Stimulated activated CD8-positive, alpha-beta memory T cell treated with anti-CD3 and anti-CD28 coated beads, Interleukin-2, amount 100 ng/mL, for 1 hour (primary cell): ENCODE measurements at places on chromosomes 3 and 15.

DNA sequence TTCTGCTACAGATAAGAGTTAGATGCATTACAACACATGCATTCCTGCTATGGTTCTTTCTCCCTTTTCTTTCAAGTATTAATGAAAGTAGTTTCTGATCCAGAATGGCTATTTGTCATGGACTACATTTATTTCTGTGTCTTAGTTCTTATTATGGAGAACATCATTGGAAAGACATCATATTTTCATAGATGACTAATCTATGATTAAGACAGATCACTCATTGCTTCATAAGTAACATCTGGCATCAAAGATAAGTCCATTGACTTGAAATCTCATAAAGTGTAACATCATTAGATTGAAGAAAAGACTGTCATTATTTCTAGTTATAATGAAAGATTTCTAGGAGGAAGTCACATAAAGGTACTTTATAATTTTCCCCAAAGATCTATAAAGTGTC lies 366.7 kb downstream of the NSUN3 start:
- no peak for DNase-seq

GRCh38 chr15:91892436-91892835 lies 38.9 kb downstream of the SLCO3A1 start:
- no peak for DNase-seq

- DNase-seq: no peak
Measured at GRCh38 chr3:126986001-126986400, 3.1 kb downstream of the PLXNA1 start.

GRCh38 chr3:120102674-120103073 lies 8.4 kb upstream of the GSK3B start:
- DNase-seq: no peak

GRCh38 chr3:184050217-184050847 lies 2.5 kb upstream of the HTR3C start:
- no peak for DNase-seq

- DNase-seq: no peak
Measured at GRCh38 chr15:25690673-25691543, 172.2 kb downstream of the ATP10A start.

DNA sequence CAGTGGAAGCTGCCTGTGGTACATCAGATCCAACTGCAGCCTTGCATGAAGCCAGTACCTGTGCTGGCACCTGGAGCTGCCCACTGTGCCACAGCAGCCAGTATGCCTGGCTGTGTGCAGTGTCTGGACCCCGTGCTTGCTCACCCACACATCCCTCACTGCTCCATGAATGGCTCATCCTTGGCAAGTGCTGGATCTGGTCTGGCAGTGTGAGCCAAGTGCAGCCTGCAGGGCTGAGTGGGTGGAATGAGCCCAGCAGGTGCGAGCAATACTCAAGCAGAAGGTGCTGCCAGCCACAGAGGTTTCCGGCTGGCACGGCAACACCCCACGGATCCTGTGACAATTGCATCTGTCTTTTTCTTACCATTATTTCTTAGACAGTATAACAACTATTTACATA lies 488.2 kb upstream of the ROBO2 start:
- DNase-seq: no peak

DNA sequence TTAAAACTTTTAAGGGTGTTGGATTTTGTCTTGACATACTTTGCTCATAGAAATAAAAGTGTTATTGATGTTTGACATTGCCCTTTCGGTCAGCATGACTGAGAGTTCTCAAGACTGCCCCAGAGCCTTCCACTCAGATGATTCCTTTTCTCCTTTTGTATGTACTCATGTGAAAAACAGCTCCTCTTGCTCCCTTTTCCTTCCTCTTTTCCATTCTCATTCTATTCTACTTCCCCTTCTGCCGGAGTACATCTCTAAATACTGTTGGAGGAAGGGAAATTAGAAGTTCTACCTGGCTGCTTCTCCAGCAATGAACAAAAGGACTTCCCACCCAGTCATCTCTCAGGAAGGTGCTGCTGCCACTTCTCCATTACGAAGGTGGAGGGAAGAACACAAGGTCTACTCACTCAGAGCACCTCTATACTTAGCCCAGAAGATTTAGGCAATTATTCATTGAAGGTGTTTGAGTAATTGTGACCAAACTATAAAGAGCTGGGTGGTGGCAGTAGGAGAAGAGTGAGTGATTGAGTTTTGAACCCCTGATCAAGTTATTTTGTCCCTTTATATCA lies 163.8 kb upstream of the MBNL1 start:
- no peak for DNase-seq

GRCh38 chr3:12135029-12135657 lies 23.6 kb downstream of the TIMP4 start:
- no peak for DNase-seq

- DNase-seq: no peak
Measured at GRCh38 chr15:32861761-32862160, 144.0 kb downstream of the GREM1 start.

DNA sequence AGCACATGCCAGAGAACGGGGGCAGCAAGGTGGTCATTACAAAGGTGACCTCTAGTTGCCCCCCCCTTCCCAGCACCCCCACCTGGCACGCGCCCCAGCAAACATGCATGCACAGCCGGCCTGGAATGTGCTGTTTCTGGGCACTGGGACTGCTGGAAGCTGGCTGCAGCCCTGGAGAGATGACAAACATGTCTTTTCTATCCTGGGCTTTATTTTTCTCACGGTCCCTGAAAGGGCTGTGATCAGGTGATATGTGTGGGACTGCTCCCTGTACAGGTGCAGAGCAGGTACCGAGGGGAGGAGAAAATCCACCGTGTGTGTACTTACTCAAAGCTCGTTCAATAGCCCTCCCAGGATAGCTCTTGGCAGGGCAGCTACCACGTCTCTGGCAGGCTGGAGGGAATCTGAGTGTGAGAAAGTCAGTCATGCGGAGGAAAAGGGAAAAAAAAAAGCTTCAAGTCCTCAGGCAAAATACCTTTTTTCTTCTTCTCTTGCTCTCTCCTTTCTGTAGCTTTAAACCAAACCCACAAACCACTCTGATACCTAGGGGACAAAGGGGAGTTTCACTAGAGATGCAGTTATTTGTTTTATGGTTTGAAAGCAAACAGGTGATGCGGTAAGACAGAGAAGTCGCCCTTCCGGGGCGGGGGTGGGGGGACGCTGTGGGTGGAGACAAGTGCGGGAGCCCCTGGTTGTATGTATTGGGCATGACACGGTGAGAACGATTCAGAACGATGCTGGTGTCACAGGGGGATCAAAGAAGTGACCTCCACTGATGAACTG lies 5.0 kb upstream of the HES1 start:
- no peak for DNase-seq

DNA sequence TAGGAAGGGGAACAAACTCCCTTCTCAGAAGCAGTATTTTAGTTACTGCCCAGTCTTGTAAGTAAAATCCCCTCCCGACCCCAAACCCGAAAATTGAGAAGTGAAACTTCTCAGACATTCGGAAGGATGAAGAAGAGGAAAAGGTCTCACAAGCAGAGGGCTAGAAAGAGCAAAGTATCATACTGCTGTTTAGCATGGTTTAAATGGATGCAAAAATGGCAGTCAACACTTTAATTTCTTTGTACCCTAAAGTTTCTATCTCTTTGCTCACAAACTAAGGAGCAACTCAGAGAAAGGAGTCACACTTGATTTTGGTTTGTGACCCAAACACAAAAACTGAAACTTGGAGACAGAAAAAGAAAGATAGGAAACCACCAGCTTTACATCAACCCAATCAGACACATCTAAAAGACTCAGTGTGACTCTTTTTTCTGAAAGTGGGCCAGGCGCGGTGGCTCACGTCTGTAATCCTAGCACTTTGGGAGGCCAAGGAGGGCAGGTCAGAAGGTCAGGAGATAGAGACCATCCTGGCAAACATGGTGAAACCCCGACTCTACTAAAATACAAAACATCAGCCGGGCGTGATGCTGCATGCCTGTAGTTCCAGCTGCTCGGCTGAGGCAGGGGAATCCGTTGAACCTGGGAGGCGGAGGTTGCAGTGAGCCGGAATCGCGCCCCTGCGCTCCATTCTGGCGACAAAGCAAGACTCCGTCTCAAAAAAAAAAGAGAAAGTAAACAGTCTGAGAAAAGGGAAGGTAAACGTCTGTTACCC lies 63.2 kb upstream of the ATP11B start:
- no peak for DNase-seq

DNA sequence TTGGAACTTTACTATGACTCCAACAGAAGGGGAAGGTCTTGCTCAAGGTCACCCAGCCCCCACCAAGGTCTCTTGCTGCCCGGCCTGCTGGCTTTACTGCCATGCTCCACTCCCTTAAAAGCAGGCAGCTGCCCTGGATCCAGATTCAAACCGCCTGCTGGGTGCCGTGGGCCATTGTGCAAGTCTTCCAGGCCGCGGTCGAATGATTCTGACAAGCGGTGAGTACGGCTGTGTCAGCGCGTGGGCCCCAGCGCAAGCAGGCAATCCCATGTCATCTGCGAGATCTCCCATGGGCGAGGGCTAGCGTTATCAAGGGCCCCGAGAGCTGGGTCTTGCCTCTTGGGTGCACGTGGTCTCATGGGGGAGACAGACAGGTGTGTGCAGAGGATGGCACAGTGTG lies 37.6 kb downstream of the CORO2B start:
- DNase-seq: no peak

DNA sequence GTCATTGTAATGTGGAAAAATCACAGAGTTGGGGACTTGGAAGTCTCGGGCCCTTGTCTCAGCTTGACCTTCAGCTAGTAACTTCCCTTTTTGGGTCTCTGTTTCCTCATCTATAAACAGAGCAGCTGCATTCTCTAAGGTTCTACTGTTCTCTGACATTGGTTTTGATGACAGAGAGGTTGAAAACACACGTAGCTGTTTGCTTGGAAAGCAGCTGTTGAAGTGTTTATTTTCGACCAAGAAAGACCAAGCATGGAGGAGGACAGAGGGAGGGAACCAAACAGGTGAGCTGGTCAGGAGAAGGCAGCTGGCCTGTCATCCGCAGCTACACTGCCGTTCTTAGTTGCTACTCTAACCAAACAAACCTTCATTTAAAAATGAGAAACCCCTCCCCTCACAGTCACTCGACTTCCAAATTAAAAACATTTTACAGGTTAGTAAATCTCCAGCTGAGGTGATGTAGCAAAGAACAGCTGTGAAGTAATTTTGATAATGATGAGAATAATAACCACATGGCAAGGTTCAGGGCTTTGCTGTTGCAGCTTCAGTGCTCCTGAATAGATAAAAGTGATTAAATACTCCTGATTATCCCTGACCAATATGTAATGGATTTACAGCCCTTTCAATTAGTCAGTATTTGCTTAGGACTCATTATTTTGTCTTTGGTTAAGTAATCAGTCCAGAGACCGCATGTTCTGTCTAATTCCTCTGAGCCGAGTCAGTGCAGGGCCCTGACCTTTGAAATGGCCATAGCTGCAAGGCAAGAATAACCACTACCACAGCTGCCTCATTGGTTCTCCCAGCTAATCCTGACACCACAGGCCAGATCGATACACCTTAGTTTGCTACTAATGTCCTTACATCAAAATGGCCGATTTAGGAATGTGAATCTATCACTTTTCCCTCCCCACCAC lies 65.3 kb downstream of the MEIS2 start:
- DNase-seq: no peak
